ENCODE measurements at places on chromosomes 16 and 17.

- no peak for DNase-seq
Measured at GRCh38 chr17:70767102-70767701, 597.9 kb downstream of the KCNJ2 start.

- DNase-seq: no peak
Measured at GRCh38 chr16:52101246-52101645, 445.7 kb downstream of the TOX3 start.

DNA sequence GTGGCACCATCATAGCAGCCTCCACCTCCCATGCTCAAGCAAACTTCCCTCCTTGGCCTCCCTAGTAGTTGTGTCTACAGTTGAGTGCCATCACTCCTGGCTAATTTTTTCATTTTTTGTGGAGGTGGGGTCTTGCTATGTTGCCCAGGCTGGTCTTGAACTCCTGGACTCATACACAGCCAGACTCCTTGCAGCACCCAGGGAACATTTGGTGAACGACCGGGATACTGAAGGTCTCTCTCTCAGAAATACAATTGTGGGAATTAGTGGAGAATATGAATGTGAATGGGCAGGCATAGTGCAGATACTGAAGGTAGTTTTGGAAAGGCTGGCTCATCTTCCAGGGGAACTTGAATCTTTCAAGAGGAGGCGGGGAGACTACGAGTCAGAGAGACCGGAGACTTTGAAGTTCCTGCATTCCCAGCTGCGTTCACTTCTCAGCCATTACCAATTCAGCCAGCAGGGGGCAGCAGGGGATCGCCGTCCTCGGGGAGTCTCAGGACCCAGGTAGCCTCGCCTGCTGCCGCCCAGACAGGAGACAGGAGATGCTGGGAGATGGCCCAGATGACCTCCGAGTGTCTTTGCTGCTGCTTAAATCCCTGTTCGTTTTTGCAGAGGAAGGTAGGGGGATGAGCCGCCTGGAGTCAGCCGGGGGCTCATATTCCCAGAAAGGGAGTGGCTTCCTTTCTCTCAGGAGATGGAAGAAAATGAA lies 68.6 kb downstream of the HAPSTR1 start:
- no peak for DNase-seq

DNA sequence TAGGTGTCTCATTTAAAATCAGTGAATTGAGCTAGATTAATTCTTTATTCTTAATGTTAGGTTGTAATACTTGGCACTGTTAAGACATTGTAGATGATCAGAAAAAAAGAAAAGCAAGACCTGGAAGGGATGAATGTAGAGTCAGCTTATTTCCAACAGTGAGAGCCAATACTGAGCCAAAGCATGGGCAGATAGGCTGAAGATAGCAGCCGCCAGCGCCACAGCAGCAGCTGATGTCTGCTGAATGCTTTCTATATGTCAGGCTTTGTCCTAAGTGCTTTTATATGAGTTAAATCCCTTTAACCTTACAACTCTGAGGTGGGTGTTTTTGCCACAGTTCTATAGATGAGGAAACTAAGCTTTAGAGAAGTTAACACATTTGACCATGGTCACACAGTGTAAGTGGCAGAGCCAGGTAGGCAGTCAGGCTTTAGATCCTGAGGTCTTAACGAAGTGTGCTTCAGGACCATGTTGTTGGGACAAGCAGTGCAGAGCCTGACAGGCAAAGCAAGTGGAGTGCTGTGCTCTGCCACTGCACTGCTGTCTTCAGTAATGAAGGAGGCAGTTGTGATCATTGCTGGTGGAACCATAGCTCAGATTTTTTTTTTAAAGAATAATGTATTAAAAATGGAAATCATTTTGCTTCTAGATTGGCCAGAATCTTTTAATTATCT lies 25.9 kb downstream of the TNRC6A start:
- no peak for DNase-seq

DNA sequence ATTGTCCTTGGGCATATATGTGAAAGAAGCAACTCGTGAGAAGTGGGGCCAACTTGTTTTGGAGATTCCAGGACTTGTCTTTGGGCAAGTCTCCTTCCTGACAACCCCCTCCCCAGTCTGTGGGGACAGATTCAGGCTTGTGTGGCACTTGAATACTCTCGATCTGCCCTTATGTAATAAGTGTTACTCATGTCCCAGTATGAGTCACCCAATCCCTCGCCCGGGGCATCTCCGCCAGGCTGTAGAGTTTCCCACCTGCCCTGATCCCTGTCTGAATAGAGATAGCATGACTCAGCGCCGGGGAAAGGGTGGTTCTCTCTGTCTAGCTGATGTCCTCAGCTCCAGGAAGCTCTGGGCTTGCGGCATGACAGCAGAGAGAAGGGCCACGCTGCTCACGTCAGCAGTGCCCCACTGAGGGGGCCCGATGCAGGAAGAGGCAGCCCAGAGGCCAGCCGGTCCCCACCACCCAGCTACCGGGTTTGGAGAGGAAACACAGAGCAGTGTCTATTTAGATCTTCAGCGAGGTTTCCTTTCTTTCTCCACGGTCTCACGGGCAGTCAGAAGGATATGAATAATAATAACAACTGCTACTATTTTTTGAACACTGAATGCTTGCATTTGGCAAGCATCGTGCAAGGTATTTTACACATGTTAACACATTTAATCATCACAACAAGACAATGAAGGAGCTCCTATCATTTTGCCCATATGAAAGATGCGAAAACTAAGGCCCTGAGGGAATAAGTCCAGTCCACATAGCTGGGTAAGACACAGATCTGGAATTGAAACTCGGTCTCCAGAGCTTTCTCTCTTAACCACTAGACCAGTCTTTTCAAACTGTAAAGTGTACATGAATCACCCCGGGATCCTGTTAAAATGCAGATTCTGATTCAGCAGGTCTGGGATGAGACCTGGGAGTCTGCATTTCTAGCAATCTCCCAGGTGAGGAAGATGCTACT lies 426.7 kb upstream of the MAF start:
- DNase-seq: peak; percentile 1

- no peak for DNase-seq
Measured at GRCh38 chr16:54216688-54217087, 69.9 kb downstream of the IRX3 start.

DNA sequence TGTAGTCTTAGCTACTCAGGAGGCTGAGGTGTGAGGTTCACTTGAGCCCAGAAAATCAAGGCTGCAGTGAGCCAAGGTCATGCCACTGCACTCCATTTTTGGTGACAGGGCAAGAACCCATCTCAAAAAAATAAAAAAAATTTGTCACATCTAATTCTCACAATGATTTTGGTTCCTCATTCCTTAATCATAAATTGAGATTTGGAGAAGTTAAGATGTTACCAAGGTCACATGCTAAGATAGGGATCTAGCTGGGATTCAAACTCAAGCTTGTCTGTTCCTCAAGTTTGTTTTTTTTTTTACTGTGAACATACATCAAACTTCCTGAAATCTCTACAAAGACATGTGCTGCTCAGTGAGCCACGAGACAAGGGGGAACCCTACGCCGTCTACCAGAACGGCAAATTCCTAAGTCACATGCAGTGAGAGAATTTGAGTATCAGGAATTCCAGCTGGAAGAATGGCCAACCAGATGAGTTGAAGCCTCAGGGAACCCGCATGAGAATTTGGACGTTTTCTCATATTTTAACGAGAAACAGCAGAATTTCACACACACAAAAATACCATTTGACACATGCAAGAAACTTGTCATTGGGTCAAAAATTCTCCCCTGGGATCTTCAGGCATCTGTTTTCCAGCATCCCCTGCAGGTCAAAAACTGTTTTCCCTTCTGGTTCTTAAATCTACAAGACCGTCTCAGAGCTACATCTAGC lies 414.1 kb upstream of the GOT2 start:
- DNase-seq: no peak

- no peak for DNase-seq
Measured at GRCh38 chr17:79062691-79063090, 11.9 kb upstream of the ENGASE start.

GRCh38 chr17:418421-418751 lies 65.8 kb upstream of the RPH3AL start:
- peak; percentile 40 for DNase-seq

GRCh38 chr17:19579867-19580565 lies 46.4 kb downstream of the SLC47A1 start:
- DNase-seq: no peak

DNA sequence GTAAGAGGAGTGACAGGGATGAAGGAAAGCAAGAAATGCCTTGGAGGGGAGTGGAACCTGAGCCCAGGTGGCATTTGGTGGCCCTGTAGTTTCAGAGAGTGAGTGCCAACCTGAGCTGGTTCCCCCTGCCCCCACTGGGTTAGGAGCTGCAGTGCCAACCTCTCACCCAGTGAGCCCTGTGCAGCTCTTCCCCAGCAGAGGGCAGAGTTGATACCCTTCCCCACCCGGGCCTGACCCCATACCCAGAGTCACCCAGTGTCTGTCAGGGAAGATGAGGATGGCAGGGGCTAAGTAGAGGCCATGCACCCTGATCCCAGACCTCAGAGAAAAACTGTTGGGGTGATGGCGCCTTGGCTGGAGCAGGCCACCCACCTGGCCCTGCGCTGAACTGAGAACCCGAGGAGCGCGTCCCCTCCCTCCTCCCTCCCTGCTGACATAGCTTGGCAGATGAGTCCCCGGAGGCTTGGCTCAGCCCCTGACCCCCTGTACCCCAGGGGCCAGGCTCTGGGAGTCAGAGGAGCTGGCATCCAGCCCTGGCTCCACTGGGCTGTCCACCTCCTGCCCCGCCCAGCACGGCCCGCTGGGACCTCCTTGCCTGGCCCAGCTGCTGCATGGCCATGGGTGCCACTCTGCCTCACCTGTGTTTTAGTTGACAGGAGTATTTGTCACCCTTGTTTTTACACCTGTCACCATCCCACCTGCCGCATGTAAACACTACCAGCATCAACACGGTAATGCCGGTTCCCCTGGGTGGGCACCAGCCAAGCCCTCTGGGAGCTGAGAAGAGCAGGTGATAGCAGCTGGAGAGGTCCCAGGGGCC lies 113.9 kb downstream of the AMFR start:
- DNase-seq: no peak

GRCh38 chr17:63538693-63539595 lies 11.3 kb upstream of the DCAF7 start:
- DNase-seq: no peak

GRCh38 chr17:77505181-77505639 lies 364.4 kb downstream of the SEC14L1 start:
- DNase-seq: no peak

DNA sequence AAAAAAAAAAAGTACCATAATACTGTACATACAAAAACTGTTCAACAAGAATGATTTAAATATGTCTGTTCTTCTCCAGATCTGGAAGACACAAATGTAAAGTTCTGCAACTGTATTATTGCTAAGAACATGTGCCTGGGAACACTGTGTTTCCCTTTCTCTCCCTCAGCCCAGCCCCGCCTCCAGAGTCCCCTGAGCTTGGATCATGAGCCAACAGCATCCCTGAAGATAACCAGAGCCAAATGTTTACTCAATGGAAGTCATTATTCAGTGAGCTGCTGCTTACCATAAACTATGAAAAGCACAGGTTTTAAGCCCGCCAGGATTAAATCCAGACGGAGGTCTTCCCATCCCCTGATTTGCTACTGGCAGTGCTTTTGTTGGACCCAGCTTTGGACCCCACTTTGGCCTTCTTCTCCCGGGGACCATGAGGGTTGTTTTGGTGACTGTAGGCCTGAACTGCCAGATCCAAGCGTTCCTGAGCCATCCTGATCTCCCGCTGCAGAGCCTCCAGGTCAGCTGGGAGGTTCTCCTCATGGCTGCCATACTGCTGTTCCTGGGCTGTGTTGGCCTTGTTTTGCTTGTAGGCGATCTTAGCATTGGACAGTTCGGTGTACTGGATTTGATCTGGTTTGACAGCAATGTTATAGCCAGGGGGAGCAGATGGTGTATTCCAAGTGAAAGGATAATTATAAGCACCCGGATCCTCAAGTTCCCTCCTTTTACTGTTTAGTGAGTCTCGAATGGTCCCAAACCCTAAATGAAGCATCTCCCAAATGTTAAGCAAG lies 25.6 kb downstream of the GJC1 start:
- DNase-seq: no peak

DNA sequence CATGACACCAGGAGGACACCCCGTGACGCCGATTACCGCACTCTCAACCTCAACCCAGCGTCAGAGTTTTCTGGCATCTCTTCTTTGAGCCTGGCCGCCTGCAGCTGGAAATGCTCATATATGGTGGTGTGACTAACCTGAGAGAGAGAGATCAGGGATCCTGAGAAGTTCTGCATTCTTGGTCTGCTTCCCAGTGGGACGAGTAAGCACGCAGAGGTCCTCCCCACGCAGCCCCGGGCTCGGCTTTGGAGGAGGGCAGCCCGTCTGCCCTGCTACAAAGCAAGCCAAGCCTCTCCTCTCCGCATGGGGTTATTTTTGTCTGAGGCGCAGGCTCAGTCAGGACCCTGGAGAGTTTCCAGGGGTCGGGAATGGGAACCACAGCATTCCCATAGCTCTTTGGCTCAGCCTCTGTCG lies 16.5 kb downstream of the CRISPLD2 start:
- DNase-seq: no peak

DNA sequence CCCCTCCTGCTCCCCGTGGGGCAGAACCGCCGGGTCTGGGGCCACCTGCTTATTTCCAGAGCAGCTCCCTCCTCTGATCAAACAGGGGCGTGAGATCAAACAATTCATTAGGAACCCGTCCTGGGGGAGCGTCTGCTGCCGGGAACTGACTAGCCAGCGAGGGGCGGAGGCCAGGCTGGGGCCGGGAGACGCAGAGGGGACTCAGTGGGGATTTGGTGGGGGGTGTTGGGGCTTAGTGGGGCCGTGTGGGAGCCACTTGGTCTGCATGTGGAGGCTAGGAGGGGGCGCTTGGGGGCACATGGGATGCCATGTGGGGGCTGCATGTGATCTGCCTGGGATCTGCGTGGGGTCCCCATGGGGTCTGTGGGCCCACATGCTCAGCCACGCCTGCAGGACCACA lies 20.5 kb upstream of the CACNA1H start:
- DNase-seq: no peak

GRCh38 chr16:58413359-58413758 lies 21.1 kb downstream of the GINS3 start:
- DNase-seq: no peak

GRCh38 chr16:48064971-48065370 lies 90.8 kb downstream of the ABCC12 start:
- DNase-seq: no peak

DNA sequence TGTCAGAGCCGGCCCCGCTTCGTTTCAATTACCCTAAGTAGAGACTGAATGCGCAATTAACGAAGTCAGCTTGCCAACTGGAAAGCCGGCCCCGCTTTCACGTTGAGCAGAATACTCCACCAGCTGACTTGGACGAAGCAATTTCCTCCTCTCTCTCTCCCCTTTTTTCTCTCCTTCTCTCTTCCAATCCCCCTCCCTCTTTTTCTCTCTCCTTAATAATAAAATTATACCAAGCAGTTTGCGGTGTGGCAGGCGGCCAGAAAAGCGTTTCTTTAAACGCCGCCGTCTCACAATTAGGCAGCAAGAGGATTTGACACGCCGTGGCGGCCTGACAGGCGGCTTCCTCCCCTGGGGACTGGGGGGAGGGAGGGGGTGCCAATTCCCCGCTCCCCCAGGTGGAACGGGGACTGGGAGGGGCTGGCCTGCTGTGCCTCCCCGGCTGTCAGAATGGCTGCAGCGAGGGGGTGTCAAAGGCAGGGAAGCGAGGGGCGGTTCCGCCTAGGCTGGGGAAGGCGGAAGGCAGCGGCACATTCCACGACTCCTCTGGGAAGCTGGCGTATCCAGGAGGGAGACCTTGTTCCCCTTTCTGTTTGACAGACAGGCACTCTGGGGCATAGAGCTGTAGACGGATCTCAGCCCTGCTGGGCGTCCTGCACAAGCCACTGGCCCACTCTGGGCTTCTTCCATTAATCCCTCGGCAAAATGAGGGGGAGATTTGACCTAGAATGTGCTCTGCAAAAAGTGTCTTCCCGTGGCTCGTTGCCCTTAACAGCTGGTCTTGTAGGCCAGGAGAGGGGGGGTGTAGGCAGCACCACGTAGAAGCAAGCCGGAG lies 52.7 kb downstream of the SREBF1 start:
- DNase-seq: no peak

GRCh38 chr17:12320286-12320685 lies 299.6 kb downstream of the MAP2K4 start:
- no peak for DNase-seq
